ENCODE measurements at places on chromosomes 1 and 21.
A peak's percentile ranks its signal among the peaks of the same experiment; 100 is the strongest.

- DNase-seq = no peak
Observed at GRCh38 chr1:212611000-212611948, 2.7 kb downstream of the ATF3 start.

GRCh38 chr1:99004254-99004860 lies 304 bp downstream of the PLPPR5 start:
- DNase-seq = peak; percentile 63

GRCh38 chr1:43340559-43340958 lies 2.9 kb downstream of the MPL start:
- no peak for DNase-seq

DNA sequence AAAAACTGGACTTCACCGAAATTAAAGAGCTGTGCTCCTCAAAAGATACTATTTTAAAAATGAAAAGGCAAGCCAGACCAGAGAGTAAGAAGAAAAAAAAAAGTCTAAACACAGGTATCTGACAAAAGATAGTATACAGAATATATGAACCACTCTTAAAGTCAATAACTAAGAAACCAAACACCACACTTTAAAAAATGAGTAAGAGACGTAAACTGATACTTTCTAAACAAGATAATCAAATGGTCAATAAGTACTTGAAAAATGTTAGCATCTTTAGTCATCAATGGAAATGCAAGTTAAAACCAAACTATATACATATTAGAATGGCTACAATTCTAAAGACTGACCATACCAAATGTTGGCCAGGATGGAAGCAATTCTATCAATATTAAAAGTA lies 77.6 kb downstream of the EVI5 start:
- no peak for DNase-seq

- peak; percentile 4 for DNase-seq
Observed at GRCh38 chr1:185735701-185736064, 1.5 kb downstream of the HMCN1 start.

- DNase-seq = peak; percentile 77
Observed at GRCh38 chr1:159132271-159132881, 39.0 kb upstream of the CADM3 start.

DNA sequence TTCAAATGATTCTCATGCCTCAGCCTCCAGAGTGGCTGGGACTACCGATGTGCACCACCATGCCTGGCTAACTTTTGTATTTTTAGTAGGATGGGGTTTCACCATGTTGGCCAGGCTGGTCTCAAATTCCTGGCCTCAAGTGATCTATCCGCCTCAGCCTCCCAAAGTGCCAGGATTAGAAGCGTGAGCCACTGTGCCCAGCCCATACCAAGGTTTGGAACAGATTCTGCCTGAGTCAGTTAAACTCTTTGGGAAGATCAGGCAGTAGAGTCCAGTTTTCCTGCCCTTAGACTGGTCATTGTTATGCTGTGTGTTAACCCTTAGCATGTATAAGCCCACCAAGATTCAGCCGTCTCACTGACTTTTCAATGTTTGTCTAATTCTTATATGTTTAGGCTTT lies 48.3 kb upstream of the LYPLAL1 start:
- no peak for DNase-seq

GRCh38 chr1:101262060-101262459 lies 25.2 kb downstream of the S1PR1 start:
- DNase-seq = no peak

GRCh38 chr1:91765293-91765692 lies 120.7 kb downstream of the TGFBR3 start:
- DNase-seq = no peak

GRCh38 chr21:25897383-25897782 lies 162.6 kb downstream of the GABPA start:
- no peak for DNase-seq

GRCh38 chr1:114702737-114703136 lies 7.4 kb upstream of the AMPD1 start:
- DNase-seq = no peak

All from nephron progenitor cell (in vitro differentiated cells).